T-helper 17 cell (primary cell): ENCODE measurements at places on chromosomes 7 and 10. TPM values are rescaled to one million over a fixed set of nuclear protein-coding genes. Genes with fewer than 3 reads are reported as not detected.

Gene C10orf62
- total RNA-seq: not detected

DNA sequence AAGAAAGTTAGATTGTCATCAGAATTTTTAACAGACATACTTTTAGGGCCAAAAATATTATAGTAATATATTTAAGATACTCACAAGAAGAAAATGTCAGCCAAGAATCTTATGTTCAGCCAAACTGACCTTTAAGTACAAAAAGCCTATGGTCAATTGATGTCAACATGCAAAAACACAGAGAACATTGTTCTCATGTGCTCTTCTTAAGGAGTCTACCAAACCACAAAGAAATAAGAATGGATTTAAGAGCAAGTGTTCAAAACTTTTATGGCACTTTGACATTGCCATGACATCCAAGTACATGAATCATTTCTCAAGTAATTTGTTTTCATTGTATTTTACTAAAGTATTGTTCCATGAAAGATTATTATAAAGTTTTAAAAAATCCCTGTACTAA lies 180.4 kb downstream of the TMEM26 start:
- no peaks in the 10 kb centered on the region for H3K4me1 ChIP-seq
- no peak for DNase-seq
- H3K4me3 ChIP-seq: no peak overlapping the region
- peaks cover 6% of the 10 kb centered on the region for H3K27me3 ChIP-seq

GRCh38 chr7:155352076-155352752 lies 54.5 kb downstream of the INSIG1 start:
- H3K27ac ChIP-seq: no peak overlapping the region
- H3K4me3 ChIP-seq: no peak overlapping the region
- peaks cover 29% of the 10 kb centered on the region for H3K27me3 ChIP-seq
- H3K36me3 ChIP-seq: no peaks in the 10 kb centered on the region

Gene MSMB
- total RNA-seq: not detected

Gene GIMAP7
- 62.7 TPM for total RNA-seq

GRCh38 chr7:69256634-69257081 lies 341.6 kb upstream of the AUTS2 start:
- no peaks in the 10 kb centered on the region for H3K36me3 ChIP-seq
- no peaks in the 10 kb centered on the region for H3K27me3 ChIP-seq
- no peak overlapping the region for H3K4me3 ChIP-seq
- no peaks in the 10 kb centered on the region for H3K4me1 ChIP-seq
- no peak overlapping the region for H3K27ac ChIP-seq
- DNase-seq: no peak

DNA sequence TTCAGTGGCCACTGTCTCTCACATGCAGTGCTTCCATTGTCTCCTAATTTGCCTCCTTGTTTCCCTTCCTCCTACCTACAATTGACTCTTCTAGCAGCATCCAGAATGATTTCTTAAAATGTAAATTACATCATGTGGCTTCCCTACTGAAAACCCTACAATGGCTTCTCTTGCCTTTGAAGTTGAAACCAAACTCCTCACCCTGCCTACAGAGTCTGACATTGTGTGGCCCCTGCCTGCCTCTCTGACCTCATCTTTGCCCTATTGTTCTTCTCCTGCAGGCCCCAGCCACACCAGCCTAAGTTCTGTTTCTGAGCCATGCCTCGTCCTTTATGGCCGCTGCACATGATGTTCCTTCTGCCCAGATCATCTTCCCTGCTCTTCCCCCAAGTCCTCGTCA lies 35.8 kb upstream of the CDK1 start:
- no peak overlapping the region for H3K27ac ChIP-seq
- H3K36me3 ChIP-seq: peaks cover 3% of the 10 kb centered on the region
- no peaks in the 10 kb centered on the region for H3K27me3 ChIP-seq
- no peak overlapping the region for H3K4me3 ChIP-seq
